ENCODE measurements at places on chromosomes 7 and 10.

GRCh38 chr7:141788296-141788695, 1.7 kb upstream of the TAS2R5 start:
- no peak for DNase-seq

- no peak for DNase-seq
These were observed 43.4 kb downstream of the MYOF start for GRCh38 chr10:93438613-93439253.

DNA sequence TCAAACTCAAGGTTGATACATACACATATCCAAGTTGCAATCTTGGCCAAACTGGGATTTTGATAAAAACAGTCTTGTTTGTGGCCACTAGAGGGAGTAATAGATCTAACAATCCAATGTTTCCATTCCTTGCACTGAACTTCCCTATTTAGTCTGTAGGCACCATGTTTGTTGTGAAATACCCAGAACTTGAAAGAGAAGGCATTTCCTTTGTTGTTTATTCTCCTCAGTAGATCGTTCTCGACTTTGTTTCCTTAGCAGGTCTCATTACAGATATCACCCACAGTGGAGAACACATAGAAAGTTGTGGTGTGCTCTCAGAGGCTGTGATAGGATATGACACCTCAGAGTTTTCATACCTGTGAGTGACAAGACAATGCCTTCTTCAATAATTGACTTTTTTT, 70.3 kb upstream of the MXI1 start:
- no peak for DNase-seq

- no peak for DNase-seq
These were observed 149.6 kb downstream of the CYP26A1 start for GRCh38 chr10:93223336-93223735.

DNA sequence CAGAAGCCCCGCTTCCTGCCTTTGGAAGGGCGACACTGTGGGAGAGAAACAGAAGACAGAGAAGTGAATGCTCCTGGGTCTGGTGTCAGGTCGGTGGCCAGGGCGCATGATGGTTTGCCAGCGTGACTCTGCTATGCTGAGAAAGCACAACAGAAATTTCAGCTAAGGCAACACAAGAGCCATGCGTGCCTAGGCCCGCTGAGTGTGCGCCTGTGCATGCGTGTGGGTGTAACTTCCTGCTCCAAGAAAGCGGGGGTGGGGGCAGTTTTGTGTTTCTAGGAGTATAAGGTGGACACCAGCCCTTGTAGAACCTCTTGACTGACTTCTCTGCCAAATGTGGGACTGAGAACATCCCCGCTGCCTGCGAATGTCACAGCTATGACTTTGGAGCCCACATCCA, 6.2 kb downstream of the IGFBP3 start:
- no peak for DNase-seq

GRCh38 chr10:17033529-17034260, 95.9 kb downstream of the CUBN start:
- no peak for DNase-seq

DNA sequence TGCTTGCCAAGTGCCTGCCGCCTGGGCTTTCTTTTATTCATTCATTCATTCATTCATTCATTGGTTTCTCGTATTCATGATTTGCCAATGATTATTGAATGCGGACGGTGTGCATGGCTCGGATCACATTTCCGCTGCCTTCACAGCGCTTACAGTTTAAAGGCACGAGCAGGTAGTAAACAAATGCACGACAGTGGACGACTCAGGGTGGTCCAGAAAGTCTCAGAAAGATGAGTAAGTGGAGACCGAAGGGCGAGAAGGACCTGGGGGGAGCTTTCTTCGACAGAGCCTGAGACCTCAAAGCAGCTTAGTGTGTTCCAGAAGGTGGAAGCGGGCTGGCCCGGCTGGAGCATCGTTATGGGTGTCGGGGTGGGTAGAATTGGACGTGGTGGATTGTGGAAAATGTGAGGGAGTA, 506 bp downstream of the MCM10 start:
- no peak for DNase-seq

- DNase-seq: no peak
These were observed 357.0 kb downstream of the FRMD4A start for GRCh38 chr10:13973742-13974141.

Data from NCI-H1436 treated with DMSO at 0.1 percent for 48 hours (cell line).